ENCODE measurements at places on chromosomes 1 and 21. TPM values are rescaled to one million over a fixed set of nuclear protein-coding genes. Genes with fewer than 3 reads are reported as not detected.

Gene LCE2A
- total RNA-seq = not detected

Gene FAM163A
- 0.11 TPM for total RNA-seq

Gene SLC30A7
- 14.8 TPM for total RNA-seq

Gene OR2M4
- total RNA-seq = not detected

Gene GBP4
- total RNA-seq = not detected

Gene SLC2A5
- not detected for total RNA-seq

Gene RIIAD1
- not detected for total RNA-seq

Gene BMP8A
- total RNA-seq = 0.12 TPM

Gene KIAA1614
- 3.8 TPM for total RNA-seq

Gene CNTN2
- total RNA-seq = 12.8 TPM

Gene GPR161
- 21.1 TPM for total RNA-seq

Gene GLRX2
- 2.6 TPM for total RNA-seq

Gene FAM43B
- not detected for total RNA-seq

Gene OR2L2
- total RNA-seq = not detected

Gene GUK1
- 87.7 TPM for total RNA-seq

Gene PGLYRP3
- not detected for total RNA-seq

Gene TGFB2
- total RNA-seq = 0.37 TPM

Gene PSRC1
- 134 TPM for total RNA-seq

Gene DDOST
- total RNA-seq = 151 TPM

Gene DCST2
- 2.0 TPM for total RNA-seq

Gene RCAN1
- 6.9 TPM for total RNA-seq

Gene FOXD2
- total RNA-seq = 0.32 TPM

Data from neural progenitor cell (in vitro differentiated cells).